ENCODE measurements at places on chromosomes 16 and 17.

GRCh38 chr16:85026703-85027102 is 892 bp upstream of the KIAA0513 start:
- no peak for DNase-seq

- DNase-seq = no peak
Measured at GRCh38 chr17:7575959-7576358, 3.5 kb upstream of the CD68 start.

DNA sequence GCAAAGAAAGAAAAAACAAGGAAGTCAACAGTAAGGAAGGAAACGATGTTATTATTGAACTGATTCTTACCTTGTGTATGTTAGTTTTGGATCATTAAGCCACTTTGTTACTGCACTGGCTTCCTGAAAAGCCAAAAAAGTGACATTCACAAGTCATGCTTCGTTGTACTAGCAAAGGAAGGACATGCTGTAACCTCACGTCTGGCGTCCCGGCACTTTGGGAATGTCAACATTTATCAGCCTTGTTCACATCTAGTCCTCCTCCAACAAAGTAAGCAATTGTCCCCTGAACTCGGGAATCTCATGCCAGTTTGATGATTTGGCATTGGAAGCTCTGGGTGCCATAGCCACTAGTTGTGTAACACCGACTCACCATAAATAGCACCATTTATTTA is 731 bp upstream of the MKS1 start:
- no peak for DNase-seq

DNA sequence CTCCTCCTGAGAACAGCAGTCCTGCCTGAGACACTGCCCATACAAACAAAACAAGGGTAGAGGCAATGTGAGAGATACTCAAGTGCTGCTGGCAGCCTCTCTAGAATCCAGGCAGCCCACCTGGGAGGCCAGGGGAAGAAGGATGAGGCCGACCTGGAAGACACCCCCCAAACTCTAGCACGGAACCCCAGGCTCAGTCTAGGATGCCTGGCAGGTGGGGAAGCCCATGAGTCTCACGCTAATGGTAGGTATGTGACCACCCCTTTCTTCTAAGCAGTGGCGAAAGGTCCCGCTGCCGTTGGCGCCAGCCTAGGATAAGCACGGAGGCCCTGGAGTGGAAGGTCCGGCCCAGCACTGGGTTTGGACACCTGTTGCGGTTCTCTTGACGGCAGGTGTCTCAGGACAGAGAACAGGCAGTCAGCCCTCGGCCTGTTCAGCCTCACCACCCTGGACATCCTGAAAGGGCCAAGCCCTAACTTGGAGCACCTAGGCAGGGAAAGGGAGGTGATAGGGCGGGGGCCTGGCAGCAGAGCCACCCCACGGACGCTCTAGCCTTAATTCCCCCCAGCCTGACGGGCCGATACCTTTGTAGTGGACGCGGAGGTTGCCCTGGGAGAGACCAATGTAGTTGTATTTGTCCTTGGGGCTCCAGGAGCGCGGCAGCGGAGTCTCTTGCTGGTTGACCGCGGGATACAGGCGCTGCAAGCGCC is 487 bp downstream of the RANBP10 start:
- DNase-seq = no peak

DNA sequence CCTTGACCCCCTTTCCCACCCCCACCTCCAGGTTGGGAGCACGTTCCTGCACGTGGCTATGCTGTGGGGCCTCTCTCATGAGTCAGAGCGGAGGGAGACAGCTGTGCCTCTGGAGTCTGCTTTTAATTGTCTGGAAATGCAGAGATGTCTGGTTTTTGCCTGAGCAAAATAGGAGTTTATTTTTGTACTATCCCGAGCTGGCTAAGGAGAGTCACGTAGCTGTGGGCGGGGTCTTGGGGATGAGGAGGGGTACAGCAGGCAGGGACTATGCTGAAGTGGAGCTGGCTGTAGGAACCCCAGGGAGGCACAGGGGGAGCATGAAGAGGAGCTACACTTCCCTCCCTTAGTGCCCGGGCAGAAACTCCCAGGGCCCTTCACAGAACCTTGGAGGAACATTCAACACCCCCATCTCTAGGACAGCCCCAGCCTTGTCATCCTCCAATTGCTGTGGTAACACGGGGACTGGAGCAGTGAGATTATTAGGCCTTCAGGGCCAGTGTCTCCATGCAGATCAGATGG is 44.7 kb upstream of the LGALS9 start:
- no peak for DNase-seq

Data from vagina (tissue), 2 donors.